ENCODE measurements at places on chromosomes 11 and 22.

DNA sequence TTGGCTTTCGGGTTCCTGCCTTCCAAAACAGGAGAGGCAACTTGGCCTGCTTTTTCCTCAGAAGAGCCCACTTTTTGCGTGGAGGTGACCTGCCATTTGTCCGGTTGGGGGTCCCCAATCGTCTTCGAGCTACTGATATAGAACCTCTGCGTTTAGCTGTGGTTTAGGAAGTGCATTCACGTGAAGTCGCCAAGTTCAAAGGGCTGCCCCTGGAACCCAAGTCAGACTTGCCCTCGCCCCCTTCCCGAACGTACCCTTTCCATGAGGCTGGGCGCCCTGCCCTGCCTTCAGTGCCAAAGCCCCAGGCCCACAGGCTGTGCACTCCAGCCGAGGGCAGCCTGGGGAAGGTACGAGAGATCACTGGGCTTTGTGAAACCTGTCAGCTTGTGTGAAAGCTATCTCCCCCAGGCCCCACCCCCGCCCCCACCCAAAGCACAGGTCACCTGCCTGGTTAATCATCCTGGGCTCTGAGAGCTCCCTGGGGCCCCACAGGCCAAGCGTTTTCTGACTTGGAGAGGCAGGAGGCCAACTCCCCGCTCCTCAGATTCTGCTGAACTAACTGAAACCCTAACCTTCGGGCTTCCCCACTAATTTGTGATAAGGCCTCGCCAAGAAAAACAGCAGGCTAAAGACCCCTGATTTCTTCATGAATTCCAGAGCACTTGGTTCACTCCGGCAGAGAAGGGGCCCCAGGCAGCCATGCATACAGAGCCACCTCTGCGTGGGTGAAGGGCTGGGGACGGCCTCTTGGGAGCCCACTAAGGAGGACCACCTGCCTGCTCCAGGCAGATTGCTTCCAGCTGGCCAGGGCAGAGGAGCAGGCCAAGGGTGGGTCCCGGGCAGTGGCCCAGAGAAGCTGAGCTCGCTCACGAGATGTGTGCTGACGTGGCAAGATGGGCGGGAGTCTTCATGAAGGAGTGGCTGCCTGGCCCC, 25.8 kb upstream of the KCNQ1OT1 start:
- no peak for DNase-seq

DNA sequence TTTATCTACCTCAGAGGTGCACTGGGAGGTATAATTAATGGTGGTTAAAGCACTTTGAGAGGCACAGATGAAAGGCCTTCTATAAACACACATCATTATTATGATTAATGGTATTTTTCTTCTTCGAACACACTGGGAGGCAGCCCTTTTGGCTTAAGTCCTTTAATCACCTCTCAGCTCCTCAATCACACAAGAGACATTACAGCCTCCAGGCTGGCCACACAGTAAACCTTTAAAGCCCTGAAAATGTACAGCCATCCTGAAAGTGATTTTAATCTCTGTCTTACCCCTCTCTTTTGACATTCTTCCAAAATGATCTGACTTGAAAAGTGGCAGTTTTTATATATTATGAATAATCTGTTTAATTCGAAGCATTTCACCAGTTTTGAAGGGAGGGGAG, 54.3 kb upstream of the VSTM5 start:
- no peak for DNase-seq

DNA sequence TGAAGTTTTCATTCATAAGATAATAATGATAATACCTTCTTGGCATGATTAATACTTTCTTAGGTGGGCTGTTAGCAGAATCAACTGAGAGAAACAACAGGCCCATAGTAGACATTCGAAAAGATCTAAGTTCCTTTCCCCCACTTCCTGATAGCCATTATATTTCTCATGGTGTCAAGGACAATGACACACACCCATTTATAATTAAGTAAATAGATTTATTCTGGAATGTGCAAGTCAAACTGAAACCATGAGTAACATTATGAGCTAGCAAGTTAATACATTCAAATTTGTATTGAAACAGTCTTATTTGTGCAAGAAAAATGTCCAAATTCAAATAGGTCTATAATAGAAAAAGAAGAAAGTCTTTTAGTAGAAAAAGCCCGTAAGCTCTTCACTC, 301.1 kb downstream of the GUCY1A2 start:
- DNase-seq = no peak

DNA sequence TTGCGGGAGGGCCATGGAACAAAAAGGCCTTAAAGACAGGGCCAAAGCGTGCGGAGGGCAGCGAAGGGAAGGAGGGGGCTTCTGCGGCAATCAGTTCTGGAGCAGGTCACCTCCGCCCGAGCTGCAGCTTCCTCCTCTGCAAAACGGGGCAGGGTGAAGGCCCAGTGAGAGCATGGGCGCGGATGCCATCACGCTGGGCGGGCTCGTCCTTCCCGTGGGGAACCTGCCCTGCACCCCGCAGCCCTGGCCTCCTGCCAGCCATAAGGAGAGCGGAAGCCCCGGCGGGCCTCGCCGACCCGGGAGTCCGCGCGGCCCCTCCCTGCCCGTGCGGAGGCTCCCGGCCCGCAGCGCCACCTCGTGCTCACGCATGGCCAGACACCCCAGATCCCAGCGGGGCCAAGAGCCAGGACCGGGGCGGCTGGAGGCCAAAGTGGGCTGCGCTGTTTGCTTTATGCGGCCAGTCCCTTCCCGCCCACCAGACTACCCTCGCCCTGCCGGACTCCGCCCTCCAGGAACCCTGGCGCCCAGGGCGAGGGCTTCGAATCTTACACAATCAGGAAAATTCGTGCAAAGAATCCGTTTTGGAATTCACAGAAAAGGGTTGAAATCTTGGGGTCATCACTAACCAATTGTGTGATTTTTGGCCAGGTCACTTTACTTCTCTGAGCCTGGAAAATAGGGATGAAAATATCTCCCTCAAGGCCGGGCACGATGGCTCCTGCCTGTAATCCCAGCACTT, 16.1 kb downstream of the TSKU start:
- peak; percentile 88 for DNase-seq

GRCh38 chr11:15591112-15591537, 476.4 kb downstream of the INSC start:
- DNase-seq = no peak

- no peak for DNase-seq
Observed at GRCh38 chr11:63845303-63845702, 6.4 kb downstream of the MARK2 start.

GRCh38 chr11:121761186-121761585, 308.4 kb upstream of the SORL1-AS1 start:
- no peak for DNase-seq

DNA sequence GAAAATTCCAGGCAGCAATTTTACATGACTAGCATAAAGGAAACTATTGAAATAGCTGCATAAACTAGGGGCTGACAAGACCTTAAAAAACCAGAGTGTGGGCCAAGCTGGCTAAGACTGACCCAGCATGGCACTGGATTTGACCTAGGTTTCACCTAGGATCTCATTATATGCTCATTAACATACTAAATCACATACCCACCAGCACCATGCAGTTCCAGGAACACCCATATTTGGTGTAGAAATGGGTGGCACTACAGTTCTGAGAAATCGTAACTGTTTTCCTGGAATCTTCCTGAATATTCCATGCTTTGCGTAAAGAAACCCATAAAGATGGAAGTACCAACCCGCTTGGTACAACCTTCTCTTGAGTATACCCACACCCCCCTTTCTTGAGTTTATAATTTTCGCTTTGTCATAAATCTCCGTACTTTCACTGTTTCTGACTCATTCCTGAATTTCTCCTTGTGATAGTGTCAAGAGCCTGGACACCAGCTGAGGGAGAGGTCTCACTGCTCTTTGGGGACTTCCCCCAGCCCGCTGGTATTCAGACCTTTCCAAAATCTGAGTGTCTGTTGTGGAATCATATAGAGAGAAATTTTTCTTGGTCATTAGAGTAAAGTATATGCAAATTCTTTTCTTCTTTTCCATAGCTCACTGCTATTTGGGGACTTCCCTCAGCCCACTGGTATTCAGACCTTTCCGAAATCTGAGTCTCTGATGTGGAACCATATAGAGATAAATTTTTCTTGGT, 55.1 kb downstream of the MTMR3 start:
- peak; percentile 10 for DNase-seq

- DNase-seq = no peak
Observed at GRCh38 chr11:112321501-112322172, 61.0 kb upstream of the PLET1 start.

GRCh38 chr22:39765046-39765445, 128.5 kb downstream of the ENTHD1 start:
- no peak for DNase-seq

DNA sequence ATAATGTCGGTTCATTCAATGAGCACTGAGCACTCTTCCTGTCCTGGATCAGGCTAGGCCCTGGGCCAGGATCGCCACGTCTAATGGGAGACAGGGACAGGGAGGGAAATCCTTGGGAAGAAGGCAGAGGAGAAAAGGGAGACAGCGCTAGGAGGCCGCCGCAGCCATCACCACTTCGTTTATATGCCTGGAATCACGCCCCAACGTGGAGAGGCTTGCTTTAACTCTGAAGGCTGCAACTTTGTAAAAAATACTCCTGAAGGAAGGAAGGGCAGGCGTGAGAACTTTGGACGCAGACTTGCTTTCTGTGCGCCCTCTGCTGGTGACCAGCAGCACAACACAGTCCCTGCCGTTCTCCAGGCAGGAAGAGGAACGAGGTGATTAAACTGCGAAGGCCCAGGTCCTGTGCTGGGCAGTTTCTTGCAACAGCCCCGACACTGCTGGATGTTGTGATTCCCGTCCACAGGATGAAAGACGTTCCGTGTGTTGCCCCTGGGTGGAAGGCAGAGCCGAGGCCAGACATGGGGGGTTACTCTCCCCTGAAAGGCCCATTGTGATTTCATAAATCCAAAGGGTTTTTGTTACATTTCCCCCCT, 22.1 kb downstream of the RIBC2 start:
- peak; percentile 78 for DNase-seq

- no peak for DNase-seq
Observed at GRCh38 chr11:129613071-129613470, 202.6 kb upstream of the TMEM45B start.

DNA sequence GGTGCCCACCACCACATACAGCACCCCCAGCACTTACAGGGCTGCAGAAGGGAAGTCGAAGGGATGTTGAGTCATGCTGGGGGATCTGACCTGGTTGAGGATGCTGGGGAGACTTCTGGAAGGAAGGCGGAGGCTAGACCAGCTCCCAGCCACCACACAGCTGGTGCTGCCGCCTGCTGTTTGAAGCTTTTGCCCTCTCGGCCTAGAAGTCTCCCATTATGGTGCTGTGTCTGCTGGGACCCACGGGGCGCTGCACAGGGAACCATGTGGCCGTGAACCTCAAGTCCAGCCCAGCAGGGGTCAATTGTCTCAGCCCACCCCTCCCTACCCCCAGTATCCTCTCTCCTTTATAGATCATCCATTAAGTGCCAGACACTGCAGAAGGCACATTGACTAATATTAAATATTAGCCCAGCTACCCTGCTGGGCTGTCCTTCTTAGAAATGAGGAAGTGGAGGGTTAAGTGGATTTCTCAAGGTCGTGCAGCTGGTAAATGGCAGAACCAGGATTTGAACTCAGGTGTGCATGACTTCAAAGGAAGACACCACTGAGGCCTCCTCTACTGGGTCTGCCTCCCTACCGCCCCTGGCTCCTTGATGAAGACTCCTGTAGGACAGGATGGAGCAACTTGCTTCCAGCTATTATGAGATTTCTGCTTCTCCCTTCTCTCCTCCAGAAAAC, 49.7 kb downstream of the CYTH4 start:
- DNase-seq = no peak

DNA sequence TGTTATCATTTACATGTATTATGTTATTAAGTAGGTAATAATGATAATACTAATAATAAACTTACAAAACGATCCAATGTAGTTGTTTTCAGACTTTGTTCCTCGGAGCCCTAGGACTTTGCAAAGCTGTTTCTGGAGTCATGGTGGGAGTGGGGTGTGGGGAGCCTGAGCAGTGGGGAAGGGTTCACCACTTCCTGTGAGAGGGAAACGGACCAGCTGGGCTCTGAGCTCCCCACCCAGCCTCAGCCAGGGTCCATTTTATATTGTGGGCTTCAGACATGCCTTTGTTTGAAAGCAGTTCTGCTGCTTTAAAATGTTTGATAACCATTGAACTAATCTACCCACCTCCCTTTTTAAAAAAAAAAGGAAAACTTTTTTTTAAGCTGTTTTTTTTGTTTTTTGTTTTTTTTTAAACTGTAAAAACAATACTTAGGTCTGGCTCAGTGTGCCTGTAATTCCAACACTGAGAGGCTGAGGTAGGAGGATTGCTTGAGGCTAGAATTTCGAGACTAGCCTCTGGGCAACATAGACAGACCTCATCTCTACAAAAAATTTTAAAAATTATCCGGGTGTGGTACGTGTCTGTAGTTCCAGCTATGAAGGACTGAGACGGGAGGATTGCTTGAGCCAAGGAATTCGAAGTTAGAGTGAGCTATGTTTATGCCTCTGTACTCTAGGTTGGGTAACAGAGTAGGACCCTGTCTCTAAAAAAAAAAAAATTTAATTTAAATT, 7.0 kb downstream of the SERPING1 start:
- DNase-seq = no peak

DNA sequence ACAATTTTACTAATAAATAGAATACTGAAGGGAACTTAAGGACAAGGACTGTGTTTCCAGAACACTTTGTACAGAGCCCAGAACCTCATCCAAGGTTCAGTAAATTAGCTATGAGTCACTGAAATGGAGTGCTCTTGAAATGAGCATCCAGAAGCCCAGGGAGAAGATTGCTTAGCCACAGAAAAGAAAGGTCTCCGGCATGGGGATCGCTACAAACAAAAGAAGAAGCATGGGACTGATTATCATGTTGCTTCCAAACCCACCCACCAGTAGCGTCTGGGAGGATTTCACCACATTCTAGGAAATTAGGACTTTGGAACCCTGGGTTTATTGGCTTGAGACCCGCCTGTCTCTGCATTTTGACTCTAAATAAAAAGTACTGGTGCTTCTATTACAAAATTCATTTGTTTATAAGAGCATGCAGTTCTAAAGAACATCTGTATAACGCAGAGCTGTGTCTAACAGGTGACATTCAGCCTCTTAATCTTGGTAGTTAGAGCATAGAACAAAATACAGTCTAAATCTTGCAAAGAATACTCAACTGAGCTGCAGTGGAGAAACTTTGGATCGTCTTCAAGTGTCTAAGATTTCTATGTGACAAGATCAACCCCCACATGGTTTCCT, 35.9 kb upstream of the SESN3 start:
- DNase-seq = no peak

DNA sequence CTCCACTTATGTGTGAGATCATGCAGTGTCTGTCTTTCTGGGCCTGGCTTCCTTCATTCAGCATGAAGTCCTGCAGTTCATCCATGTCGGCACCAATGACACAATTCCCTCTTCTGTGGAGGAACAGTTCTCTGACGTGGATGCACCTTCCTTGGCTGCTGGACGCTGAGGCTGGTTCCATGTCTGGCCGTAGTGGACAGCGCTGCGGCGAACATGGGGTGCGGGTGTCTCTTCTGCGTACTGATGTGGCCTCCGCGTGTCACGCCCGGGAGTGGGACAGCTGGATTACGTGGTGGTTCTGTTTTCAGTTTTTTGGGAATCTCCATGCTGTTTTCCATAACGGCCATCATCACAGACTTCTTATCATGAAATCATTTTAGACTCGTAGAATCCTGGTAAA, 16.9 kb upstream of the MUC2 start:
- DNase-seq = no peak

Measured in germinal center (tissue), 1 donor.